Stimulated activated CD4-positive, alpha-beta T cell treated with anti-CD3 and anti-CD28 coated beads, Interleukin-4, amount 100 ng/mL, for 4 hours (primary cell): ENCODE measurements at places on chromosomes 6 and 20.

DNA sequence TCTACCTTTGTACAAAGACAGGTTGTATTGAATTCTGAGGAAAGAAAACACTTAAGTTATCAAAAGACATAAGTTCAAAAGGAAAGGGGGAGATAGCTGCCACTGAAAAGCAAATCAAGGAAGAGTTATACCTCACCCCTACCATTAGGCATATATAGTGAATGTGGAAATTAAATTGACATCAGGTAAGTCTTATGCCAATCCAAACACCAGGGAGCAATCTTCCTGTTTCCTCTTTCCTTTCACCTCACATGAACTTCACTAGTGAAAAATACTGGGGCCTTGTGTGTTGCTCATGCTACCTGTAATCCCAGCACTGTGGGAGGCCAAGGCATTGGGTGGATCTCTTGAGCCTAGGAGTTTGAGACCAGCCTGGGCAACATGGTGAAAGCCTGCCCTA, 10.9 kb upstream of the C6orf58 start:
- no peak for DNase-seq

- DNase-seq = no peak
Measured at GRCh38 chr6:125662296-125662695, 87.1 kb upstream of the HEY2 start.

DNA sequence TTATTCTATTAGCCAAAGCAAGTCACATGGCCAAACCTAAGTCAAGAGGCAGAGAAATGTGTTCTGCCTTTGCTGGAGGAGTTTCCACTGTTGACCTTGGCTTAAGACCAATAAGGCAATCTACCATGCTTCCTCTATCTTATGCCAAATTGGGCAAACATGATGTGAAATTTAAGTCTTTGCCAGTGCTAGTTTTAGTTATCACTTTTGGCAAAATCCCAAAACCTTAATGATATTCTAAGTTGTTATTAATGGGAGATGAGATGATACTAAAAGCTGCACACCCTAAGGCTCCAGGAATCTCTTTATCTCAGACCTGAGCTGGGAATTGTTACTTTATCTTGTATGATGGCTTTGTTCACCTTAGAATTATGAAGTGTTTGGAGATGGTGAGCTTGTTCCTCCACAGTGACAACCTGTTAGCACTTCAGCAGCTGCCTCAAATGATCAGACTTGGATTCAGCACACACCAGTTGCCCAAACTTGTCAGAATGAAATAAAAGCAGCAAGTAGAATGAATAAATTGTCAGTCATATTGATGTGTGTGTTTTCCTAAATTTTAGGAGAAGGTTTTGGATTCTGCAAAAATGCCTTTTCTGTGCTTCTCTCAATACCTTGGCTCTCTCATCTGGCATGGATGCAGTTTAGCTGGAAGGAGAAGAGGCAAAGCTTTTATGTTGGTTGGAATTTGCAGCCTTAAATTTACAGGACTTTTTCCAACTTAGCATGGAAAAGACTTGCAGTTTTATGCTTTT, 49.3 kb downstream of the RIN2 start:
- no peak for DNase-seq

DNA sequence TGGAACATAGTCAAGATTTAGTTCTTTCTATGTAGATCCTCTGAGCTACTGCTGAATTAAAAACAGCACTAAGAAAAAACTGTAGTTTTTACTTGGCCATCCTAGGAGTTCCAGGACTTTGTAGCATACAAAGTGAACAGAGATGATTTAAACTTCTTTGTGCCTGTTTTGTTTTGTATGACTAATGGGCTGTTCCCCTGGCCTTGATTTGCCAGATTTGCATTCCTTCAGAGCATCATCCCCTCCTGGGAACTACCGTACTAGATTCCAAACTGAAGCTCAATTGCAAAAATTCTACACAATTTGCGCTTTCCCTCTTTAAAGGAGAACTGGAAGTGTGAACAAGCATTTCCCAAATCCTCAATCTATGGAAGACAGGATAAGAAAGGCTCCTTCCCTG, 23.1 kb downstream of the ACOT13 start:
- no peak for DNase-seq

GRCh38 chr6:43078691-43079090, 2.6 kb downstream of the PTK7 start:
- no peak for DNase-seq

DNA sequence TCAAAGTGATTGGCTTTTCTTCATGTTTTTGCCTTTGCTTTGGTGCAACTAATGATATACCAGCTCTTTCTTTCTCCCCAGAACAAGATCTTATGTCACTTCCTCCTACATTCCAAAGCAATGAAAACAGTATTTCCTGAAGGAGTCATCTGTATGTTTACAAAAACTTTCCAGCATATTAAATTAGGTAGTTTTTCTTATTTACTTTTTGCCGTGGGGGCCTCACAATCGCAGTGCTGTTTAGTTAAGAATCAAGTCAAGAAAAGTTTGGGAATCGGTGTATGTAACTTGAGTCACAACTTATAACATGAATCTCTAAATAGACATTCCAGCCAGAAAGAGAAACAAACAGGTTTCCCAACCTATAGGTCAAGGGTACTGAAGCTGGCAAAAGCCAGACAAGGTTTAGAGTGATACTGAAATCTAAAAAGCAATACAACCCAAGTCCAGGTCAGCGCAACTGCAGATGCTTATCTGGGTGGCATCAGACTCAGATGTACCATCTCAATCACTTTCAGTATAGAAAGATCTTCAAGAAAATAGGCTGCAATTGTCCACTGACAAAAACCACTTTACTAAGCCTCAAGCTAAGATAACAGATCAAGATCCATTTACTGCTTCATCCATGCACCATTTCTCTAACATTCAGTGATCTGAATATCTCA, 63.6 kb downstream of the IPCEF1 start:
- DNase-seq = no peak

DNA sequence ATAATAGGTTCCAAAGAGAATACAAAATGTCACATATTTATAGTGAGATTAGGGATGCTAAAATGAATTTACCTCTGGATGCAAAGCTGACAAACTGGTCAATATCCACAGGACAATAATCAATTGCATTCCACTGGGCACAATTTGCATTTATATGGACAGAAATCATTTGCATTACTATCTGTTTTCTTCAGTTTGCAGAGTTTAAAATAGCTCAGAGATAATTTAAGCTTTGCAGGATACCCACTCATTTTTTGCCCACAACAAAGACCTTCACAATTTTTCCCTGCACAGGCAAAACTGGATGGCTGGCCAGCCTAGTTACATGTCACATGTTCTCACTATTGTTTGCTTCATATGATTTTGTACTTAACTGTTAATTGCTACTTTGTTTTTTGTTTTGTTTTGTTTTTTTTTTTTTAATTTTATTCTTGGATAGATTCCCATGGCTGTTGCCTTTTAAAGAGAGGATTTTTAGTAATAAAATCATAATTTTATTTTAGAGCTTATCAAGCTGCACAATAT, 483.5 kb downstream of the UTRN start:
- no peak for DNase-seq

- no peak for DNase-seq
Measured at GRCh38 chr6:36633915-36634314, 39.8 kb downstream of the SRSF3 start.

GRCh38 chr20:49608752-49609670, 41.1 kb upstream of the PTGIS start:
- DNase-seq = peak; percentile 64

- no peak for DNase-seq
Measured at GRCh38 chr6:149861603-149862423, 2.3 kb downstream of the LRP11 start.

DNA sequence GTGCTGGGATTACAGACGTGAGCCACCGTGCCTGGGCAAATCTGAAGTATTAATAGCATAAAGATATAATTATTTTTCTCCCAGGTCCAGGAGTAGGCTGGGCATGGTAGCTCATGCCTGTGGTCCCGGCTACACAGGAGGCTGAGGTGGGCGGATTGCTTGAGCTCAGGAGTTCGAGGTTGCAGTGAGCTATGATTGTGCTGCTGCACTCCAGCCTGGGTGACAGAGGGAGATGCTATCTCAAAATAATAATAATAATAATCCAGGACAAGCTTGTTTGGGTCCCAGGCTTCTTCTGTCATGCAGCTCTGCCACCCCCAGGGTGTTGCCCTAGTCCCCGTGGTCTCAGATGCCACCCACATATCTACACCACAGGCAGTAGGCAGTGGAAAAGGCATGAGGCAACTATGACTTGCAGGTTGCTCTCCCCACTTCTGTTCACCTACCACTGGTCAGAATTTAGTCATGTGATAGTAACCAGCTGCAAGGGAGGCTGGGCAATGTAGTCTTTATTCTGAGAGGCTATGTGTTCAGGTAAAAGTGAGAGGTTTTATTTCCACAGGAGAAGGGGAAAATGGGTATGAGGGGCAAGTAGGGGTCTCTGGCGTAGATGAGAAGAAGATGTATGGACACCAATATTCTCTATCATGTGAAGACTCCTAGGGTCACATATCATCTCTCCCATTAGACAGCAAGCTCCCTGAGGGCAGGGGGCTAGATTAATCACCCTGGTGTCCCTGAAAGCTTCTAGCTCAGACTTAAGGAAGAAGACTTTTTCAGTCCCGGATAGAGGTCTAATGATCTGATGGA, 25.7 kb downstream of the TCF15 start:
- peak; percentile 24 for DNase-seq

- no peak for DNase-seq
Measured at GRCh38 chr6:7881765-7882500, 28.7 kb downstream of the TXNDC5 start.
